Kidney (tissue), 22 donors: ENCODE measurements at places on chromosomes 13 and 19. TPM values are rescaled to one million over a fixed set of nuclear protein-coding genes. Genes with fewer than 3 reads are reported as not detected.
A peak's percentile ranks its signal among the peaks of the same experiment; 100 is the strongest.

GPR18 gene
- polyA plus RNA-seq: not detected

PRDX2 gene
- polyA plus RNA-seq: 664 TPM

ZNF547 gene
- 1.3 TPM for polyA plus RNA-seq

GRCh38 chr13:21121616-21122015 lies 54.7 kb downstream of the SKA3 start:
- DNase-seq: no peak

DNA sequence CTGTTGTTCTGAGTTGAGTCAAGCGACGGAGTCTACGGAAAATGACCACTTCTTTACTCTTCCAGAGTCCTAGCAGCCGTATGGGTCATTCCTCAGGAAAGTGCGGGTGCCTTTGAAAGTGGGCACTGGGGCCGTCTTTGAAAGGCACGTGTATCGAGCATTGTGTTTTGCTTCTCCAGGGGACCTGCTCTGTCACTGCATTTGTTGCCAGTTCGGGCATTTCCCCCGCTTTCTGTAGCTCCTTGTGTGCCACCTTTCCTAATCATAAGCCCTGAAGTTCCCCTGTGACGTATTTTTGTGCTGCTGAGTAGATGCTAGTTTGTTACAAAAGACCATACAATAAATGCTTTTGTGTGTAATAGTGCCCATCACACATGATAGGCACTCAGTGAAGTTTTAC lies 24.4 kb downstream of the SPATA13 start:
- DNase-seq: no peak

DNA sequence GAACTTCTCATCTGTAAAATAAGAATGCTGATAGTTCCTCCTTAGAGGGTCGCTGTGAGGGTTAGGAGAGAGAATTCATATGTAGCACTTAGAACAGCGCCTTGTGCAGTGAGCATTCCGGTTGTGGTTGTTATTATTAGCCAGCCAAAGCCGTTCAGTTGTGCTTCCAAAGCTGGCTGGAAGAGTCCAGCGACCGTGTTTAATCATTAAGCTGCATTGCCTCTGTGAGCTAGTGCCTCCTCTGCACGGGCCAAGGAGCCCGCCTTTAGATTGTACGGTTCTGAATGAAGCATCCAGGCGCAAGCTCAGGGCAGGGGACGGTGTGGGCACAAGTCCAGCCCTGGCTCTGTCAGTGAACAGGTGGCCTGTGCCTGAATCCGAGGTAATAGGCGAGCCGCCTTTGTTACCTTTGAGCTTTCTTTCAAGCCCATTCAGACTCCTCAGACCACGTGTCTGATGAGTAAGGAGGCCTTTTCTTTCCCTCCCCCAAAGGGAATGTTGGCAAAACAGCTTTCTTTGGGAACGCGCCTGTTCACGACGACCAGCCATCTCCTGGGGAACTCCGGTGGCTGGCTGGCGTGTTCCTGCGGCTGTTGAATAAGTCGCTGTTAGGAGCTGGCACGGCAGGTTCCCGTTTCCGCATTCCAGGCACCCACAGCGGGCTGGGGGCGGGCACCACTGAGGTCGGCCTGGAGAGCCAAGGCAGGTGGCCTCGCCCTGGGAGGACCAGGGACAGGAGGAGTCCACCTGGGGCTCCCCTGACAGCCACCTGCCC lies 25.1 kb downstream of the SIPA1L3 start:
- peak; percentile 95 for DNase-seq

DNA sequence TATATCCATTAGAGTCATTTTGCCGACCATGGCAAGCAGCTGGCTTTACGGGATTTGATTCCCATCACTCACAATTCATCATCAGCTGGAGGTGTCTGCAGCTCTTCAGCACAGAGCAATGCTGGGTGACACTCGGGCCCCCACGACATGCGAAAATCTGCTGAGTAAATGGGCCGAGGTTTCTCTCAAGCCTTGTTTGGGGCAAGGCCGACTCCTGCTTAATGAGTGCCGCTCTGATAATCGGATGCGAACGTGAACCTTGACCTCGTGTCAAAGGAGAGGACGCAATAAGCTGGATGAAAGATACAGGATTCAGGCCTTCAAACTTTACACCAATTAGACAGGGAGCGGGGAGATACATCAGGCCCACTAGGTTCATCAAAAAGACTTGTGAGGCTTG lies 65.2 kb downstream of the GGACT start:
- no peak for DNase-seq

- DNase-seq: no peak
These were observed 406.9 kb upstream of the SLC10A2 start for GRCh38 chr13:103473081-103473480.

TNFSF11 gene
- polyA plus RNA-seq: not detected

ZIK1 gene
- 3.1 TPM for polyA plus RNA-seq

ZNF575 gene
- 2.8 TPM for polyA plus RNA-seq

- DNase-seq: no peak
These were observed 43.1 kb downstream of the ZNF726 start for GRCh38 chr19:23957660-23958281.

ZNF534 gene
- not detected for polyA plus RNA-seq

- DNase-seq: no peak
These were observed 50.7 kb downstream of the NDFIP2 start for GRCh38 chr13:79531542-79532254.

DNA sequence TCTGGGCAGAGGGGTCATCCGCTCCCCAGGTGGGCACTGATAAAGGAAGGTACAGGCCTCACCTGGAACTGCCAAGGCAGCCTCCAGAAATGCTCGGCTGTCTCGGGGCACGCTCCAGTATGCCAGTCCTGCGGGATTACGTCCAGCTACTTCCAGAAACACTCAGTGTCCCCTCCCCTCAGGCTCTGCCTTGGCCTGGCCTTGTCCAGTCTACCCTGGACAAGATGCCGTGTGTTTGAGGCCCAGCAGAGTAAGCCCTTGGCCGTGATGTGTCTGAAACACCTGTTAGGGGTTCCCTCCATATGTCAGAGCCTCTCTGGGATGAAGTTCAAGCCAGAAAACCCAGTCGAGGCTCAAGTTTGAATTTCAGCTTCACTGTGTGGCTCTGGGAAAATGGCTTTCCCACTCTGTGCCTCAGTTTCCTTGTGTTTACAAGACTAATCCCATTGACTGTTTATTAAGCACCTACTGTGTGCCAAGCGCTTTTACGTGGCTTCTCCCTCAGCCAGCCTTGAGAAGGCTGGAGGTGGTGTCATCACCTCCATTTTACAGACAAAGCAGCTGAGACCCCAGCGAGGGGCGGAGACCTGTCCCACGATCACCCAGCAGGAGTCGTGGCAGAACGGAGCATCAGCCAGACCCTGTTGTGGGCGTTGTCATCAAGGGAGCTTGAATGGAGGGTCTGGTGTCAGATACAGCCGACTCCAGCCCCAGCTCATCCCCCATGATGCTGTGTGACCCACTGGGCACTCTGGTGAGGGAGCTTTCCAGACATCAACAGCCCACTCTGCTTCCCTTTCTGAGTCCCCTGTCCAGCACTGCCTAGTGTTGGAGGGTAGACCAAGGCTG lies 2.0 kb upstream of the PIK3R2 start:
- DNase-seq: no peak

DNA sequence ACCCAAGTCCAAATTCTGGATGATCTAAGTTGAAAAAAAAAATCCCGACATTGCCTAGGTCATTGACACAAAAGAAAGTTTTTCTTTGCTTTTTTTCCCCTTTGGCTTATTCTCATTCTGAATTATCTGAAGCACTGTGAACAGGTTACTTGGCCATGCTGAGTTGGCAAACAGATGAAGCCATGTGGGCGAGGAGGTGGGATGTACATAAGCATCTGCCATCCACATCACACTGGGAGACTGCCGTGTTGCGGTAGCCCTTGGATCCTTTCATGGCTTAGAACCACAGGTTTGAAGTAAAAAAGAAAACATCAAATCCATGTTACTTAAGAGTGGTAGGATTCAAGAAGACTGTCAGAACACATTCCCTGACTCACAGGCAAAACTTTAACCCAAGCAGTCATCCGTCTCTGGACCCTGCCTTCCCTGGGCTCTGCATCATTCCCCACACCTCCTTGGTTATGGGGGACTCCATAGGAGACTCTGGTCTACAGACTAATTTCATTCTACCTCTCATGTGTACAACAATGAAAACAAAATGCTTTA lies 242.5 kb upstream of the SERP2 start:
- no peak for DNase-seq

DNA sequence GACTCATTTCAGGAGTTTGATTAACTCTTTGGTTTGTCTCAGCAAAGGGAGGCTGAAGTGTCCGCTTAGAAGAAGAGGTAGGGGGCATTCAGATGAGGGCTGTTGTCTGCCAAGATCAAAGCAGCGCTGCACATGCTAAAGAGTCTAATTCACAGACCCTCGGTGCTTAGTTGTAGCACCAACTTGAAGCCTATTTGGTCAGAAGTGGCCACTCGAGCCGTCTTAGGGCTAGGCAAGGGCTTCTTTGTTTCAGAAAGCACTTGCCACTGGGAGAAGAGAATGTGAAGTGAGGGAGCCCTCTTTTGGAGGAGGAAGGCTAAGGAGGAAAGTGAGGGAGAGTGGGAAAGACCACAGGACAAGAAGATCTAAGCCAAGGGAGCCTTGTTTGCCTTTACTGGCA lies 313.4 kb upstream of the TMTC4 start:
- no peak for DNase-seq

- DNase-seq: peak; percentile 82
These were observed 24.1 kb downstream of the SHANK1 start for GRCh38 chr19:50695251-50696093.

- peak; percentile 73 for DNase-seq
These were observed 11.3 kb downstream of the PRKCSH start for GRCh38 chr19:11446652-11447301.

KIR3DL2 gene
- not detected for polyA plus RNA-seq

KASH5 gene
- not detected for polyA plus RNA-seq

KIR3DL1 gene
- not detected for polyA plus RNA-seq

PGLYRP2 gene
- polyA plus RNA-seq: not detected

DNA sequence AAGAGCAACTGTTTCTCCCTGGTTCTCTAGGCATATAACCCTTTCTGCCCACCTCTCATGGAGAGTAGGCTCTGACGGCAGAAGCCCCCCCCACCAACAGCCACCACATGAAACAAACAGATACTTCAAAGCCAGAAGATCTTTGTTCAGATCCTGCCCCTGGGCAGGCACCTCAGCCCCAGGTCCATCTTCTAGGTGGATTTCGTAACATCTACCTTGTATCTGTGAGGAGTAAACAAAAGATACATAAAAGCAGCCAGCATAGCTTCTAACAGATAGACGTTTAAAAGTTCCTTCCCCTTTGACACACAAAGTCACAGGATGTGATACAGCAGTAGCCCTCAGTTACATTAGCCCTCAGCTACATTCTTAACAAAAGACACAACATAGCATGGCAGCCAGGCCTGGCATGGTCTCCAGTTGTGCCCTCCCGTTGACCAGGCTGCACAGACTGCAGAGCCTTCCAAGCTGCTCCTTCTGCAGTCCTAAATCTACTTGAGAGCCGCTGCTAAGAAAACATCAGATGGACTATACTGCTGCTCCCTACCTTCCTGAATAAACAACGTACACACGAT lies 35.4 kb downstream of the BRD4 start:
- DNase-seq: no peak

LILRB4 gene
- 1.8 TPM for polyA plus RNA-seq

GRCh38 chr19:51576850-51577249 lies 5.8 kb downstream of the ZNF175 start:
- no peak for DNase-seq

- no peak for DNase-seq
These were observed 36.5 kb upstream of the CYP2B6 start for GRCh38 chr19:40954573-40954972.

AKAP8L gene
- 44.3 TPM for polyA plus RNA-seq

NKPD1 gene
- polyA plus RNA-seq: not detected

ZNF418 gene
- polyA plus RNA-seq: 8.2 TPM

GRCh38 chr13:66659701-66660467 lies 570.3 kb downstream of the PCDH9 start:
- no peak for DNase-seq

GRCh38 chr19:4503825-4504170 lies 14.5 kb downstream of the PLIN4 start:
- DNase-seq: no peak

CD33 gene
- polyA plus RNA-seq: 2.6 TPM

ZNF560 gene
- not detected for polyA plus RNA-seq

- no peak for DNase-seq
These were observed 3.0 kb downstream of the ZNF649 start for GRCh38 chr19:51901860-51902259.

MCEMP1 gene
- 0.28 TPM for polyA plus RNA-seq
